ENCODE measurements at places on chromosomes 7 and 10. TPM values are rescaled to one million over a fixed set of nuclear protein-coding genes. Genes with fewer than 3 reads are reported as not detected.

GRCh38 chr10:10612151-10612550 is 405.5 kb upstream of the CELF2 start:
- H3K27me3 ChIP-seq: peaks cover 3% of the 10 kb centered on the region
- no peak overlapping the region for H3K27ac ChIP-seq
- H3K4me3 ChIP-seq: no peak overlapping the region
- H3K4me1 ChIP-seq: peaks cover 20% of the 10 kb centered on the region

- no peak overlapping the region for H3K27ac ChIP-seq
- no peak for DNase-seq
- no peak overlapping the region for H3K4me3 ChIP-seq
- no peaks in the 10 kb centered on the region for H3K36me3 ChIP-seq
- H3K4me1 ChIP-seq: peaks cover 22% of the 10 kb centered on the region
These were observed 581.2 kb downstream of the SUGCT start for GRCh38 chr7:40716052-40716451.

- H3K4me3 ChIP-seq: peak overlapping the region; percentile 27
- peak overlapping the region; percentile 63 for H3K27ac ChIP-seq
- peaks cover 15% of the 10 kb centered on the region for H3K36me3 ChIP-seq
- DNase-seq: no peak
- peaks cover 49% of the 10 kb centered on the region for H3K4me1 ChIP-seq
These were observed 196.7 kb downstream of the SDK1 start for GRCh38 chr7:3497796-3498195.

GRCh38 chr10:132043861-132044695 is 21.7 kb upstream of the JAKMIP3 start:
- H3K27me3 ChIP-seq: peaks cover 2% of the 10 kb centered on the region
- peaks cover 2% of the 10 kb centered on the region for H3K4me1 ChIP-seq
- H3K36me3 ChIP-seq: no peaks in the 10 kb centered on the region

GRCh38 chr10:11697718-11698527 is 44.3 kb upstream of the ECHDC3 start:
- no peak overlapping the region for H3K27ac ChIP-seq
- peaks cover 2% of the 10 kb centered on the region for H3K27me3 ChIP-seq
- no peak for DNase-seq
- peaks cover 4% of the 10 kb centered on the region for H3K36me3 ChIP-seq
- H3K4me3 ChIP-seq: no peak overlapping the region
- peaks cover 2% of the 10 kb centered on the region for H3K4me1 ChIP-seq

TMEM254 gene
- 13.5 TPM for total RNA-seq

NPFFR1 gene
- total RNA-seq: not detected

- H3K27me3 ChIP-seq: peaks cover 4% of the 10 kb centered on the region
- peaks cover 30% of the 10 kb centered on the region for H3K36me3 ChIP-seq
- H3K4me3 ChIP-seq: no peak overlapping the region
- no peak for DNase-seq
- no peak overlapping the region for H3K27ac ChIP-seq
These were observed 30.2 kb upstream of the ERCC6 start for GRCh38 chr10:49569031-49569631.

DNA sequence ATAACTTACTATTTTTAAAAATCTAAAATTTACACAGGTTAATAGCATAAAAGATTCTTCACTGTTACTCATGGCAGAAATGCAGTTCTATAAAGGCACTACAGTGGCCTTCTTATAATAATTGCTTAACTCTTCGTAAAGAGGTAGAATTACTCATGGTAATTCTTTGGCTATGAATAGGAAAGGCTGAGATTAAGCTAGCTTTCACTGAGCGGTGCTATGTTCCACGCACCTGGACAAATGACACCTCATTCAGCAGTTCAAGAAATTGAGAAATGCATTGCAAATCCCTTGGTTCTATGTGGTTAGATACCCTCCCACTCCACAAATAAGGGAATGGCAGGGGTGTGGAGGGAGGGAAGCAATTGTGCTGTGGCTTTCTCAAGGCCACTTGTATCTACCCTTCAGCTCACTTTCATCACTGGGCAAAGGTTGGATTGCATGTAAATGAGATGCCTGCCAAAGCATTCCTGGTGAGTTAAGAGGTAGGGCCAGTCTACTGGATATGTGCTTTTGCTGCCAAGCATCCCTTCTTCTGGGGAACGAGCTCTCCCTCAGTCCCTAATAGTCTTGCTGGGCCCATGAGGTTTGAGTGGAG is 210.9 kb downstream of the TEX36 start:
- no peak for DNase-seq
- H3K4me1 ChIP-seq: no peaks in the 10 kb centered on the region
- no peaks in the 10 kb centered on the region for H3K27me3 ChIP-seq
- no peak overlapping the region for H3K27ac ChIP-seq
- no peaks in the 10 kb centered on the region for H3K36me3 ChIP-seq
- no peak overlapping the region for H3K4me3 ChIP-seq

SPDYE11 gene
- 0.25 TPM for total RNA-seq

DNA sequence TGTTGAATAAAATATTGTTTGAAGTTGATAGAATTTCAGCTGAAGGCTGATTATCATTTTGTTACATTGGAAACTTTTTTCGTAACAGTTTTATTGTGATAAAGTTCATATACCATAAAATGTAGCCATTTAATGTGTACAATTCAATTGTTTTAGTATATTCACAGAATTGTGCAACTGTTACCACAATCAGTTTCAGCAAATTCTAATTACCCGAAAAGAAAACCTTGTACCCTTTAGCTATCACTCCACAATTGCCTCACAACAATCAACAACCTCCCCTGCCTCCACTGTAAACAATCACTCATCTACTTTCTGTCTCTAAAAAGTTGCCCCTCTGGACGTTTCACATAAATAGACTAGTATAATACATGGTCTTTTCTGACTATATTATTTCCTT is 179.7 kb upstream of the BET1 start:
- H3K4me1 ChIP-seq: no peaks in the 10 kb centered on the region
- no peak overlapping the region for H3K4me3 ChIP-seq
- no peak for DNase-seq
- no peaks in the 10 kb centered on the region for H3K27me3 ChIP-seq

GPR146 gene
- total RNA-seq: 3.1 TPM

CLCN1 gene
- total RNA-seq: 0.56 TPM

DNA sequence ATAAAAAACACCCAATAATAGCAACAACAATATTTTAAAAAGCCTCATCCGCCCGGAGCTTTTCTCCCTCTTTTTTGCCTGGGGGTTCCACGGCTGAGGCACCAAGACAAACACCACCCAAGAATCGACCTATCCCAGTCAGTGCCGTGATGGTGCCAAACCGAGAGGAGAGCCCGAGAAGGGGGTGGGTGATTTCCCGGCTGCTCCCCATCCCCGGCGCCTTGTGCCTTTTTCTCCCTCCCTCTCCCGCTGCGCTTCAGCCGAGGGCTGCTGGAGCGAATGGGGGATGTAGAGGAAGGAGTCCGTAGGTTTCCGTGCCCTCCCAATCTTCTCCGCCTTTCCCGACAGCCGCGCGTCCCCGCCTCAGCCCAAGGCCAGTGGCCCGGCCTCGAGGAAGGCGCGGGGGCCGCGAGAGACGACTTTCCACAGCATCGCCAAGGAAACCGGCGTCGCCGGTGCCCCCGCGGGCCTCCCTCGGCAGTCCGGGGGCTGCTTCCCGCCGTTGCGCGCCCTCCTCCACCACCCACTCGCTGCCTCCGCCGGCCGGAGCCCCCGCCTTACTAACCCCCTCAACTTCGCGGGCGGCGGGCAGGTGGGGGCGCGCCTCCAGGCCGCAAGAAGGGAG is 1.3 kb downstream of the EGR2 start:
- H3K27me3 ChIP-seq: peaks cover 30% of the 10 kb centered on the region
- no peaks in the 10 kb centered on the region for H3K36me3 ChIP-seq
- peaks cover 12% of the 10 kb centered on the region for H3K4me1 ChIP-seq
- H3K27ac ChIP-seq: peak overlapping the region; percentile 52

GRCh38 chr10:96708456-96708855 is 11.9 kb downstream of the PIK3AP1 start:
- H3K36me3 ChIP-seq: no peaks in the 10 kb centered on the region
- no peak for DNase-seq
- no peak overlapping the region for H3K4me3 ChIP-seq
- no peak overlapping the region for H3K27ac ChIP-seq
- H3K4me1 ChIP-seq: no peaks in the 10 kb centered on the region
- H3K27me3 ChIP-seq: peaks cover 2% of the 10 kb centered on the region

GRCh38 chr10:77056650-77057049 is 581.0 kb downstream of the KCNMA1 start:
- H3K36me3 ChIP-seq: no peaks in the 10 kb centered on the region
- no peak overlapping the region for H3K27ac ChIP-seq
- no peak overlapping the region for H3K4me3 ChIP-seq
- no peaks in the 10 kb centered on the region for H3K4me1 ChIP-seq
- no peak for DNase-seq

DNA sequence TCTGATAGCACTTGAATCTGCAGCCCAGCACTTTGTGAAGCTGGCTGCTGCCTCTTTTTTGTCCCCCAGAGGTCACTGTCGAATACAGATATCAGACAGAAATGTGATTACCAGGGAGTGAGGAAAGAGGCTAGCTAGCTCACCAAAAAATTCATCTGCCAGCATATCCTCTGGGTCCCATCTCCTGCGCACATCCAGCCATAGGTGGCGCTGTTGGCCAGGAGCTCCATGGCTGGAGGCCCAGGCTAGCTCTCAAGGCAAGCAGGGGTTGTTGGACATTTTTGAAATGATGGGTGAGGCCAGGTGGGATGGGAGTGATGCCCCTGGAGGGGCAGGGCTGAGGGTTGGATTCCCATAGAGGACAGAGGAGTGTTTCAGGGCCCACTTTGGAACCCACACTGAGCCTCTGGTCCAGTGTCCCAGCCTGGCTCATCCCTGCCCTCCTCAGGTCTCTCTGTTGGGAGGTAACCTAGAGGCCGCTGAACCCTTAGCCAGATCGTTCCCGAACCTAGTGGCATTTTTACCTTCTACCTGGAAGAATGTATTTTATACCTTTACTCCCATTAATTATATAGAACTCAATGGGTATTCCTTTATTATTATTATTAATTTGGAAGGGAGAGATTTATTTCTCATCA is 14.8 kb downstream of the DPCD start:
- DNase-seq: peak; percentile 94
- H3K27ac ChIP-seq: no peak overlapping the region
- H3K4me3 ChIP-seq: no peak overlapping the region
- peaks cover 4% of the 10 kb centered on the region for H3K27me3 ChIP-seq

STX1A gene
- 119 TPM for total RNA-seq

RASA4B gene
- total RNA-seq: 40.1 TPM

DNA sequence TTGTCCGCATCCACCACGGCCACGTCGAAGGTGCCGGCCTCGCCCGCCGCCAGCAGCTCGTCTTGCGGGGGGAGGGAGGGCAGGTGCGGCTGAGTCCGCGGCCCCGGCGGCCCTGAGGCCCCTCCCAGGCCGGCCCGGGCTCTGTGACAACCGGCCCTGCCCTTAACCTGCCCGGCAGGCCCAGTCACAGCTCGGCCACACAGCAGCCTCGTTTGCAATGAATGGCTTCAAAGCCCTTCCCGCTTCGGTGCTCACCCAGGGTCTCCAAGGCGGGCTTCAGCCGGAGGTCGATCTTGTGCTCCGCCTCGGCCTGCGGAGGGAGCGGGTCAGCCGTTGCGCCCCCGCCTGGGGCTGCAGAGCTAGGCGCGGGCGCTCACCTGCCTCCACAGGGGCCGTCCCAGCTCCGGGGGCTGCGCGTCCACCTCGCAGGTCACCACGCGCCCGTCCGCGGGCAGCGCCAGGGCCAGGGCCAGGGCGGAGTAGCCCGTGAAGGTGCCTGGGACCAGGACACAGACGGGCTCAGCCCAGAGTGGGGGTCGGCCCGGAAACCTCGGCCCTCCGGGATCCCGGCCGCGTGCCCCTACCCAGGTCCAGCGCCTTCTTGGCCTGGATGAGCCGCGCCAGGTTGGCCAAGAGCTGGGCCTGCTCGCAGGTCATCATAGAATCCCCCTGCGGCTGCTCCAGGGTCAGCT is 928 bp downstream of the COMTD1 start:
- H3K4me1 ChIP-seq: peaks cover 9% of the 10 kb centered on the region
- peaks cover 6% of the 10 kb centered on the region for H3K27me3 ChIP-seq
- H3K27ac ChIP-seq: no peak overlapping the region
- H3K36me3 ChIP-seq: no peaks in the 10 kb centered on the region
- peak; percentile 62 for DNase-seq

GRCh38 chr10:24255115-24255880 is 46.4 kb downstream of the KIAA1217 start:
- no peaks in the 10 kb centered on the region for H3K36me3 ChIP-seq
- H3K4me3 ChIP-seq: no peak overlapping the region
- DNase-seq: no peak
- H3K27me3 ChIP-seq: peaks cover 2% of the 10 kb centered on the region
- no peak overlapping the region for H3K27ac ChIP-seq

COL13A1 gene
- 8.5 TPM for total RNA-seq

ACTL6B gene
- 95.2 TPM for total RNA-seq

- no peaks in the 10 kb centered on the region for H3K27me3 ChIP-seq
- H3K36me3 ChIP-seq: no peaks in the 10 kb centered on the region
- DNase-seq: no peak
- H3K4me3 ChIP-seq: no peak overlapping the region
- H3K27ac ChIP-seq: no peak overlapping the region
These were observed 3.9 kb upstream of the ANKRD7 start for GRCh38 chr7:118220583-118220982.
